Activated CD4-positive, alpha-beta T cell treated with anti-CD3 and anti-CD28 coated beads, Interleukin-2, amount 50 U/mL, for 24 hours (primary cell): ENCODE measurements at places on chromosomes 3 and 15.

DNA sequence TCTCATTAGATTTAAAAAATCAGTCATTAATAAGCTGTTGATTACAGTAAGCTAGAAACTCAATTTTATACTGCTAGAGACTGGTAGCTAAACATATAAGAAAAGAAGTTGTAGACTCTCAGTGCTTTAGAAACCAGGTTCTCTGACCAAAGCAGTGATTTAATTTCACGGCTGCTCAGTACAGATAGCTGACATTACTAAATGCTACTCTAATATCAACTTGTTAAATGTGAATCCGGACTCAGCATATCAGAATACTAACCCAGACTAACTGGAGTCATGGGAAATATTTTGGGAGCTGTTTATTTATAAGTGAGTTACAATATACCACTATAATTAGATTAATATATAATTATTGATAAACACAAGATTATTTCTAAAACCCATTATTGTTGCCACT is 80.4 kb downstream of the NEDD4 start:
- DNase-seq = no peak

DNA sequence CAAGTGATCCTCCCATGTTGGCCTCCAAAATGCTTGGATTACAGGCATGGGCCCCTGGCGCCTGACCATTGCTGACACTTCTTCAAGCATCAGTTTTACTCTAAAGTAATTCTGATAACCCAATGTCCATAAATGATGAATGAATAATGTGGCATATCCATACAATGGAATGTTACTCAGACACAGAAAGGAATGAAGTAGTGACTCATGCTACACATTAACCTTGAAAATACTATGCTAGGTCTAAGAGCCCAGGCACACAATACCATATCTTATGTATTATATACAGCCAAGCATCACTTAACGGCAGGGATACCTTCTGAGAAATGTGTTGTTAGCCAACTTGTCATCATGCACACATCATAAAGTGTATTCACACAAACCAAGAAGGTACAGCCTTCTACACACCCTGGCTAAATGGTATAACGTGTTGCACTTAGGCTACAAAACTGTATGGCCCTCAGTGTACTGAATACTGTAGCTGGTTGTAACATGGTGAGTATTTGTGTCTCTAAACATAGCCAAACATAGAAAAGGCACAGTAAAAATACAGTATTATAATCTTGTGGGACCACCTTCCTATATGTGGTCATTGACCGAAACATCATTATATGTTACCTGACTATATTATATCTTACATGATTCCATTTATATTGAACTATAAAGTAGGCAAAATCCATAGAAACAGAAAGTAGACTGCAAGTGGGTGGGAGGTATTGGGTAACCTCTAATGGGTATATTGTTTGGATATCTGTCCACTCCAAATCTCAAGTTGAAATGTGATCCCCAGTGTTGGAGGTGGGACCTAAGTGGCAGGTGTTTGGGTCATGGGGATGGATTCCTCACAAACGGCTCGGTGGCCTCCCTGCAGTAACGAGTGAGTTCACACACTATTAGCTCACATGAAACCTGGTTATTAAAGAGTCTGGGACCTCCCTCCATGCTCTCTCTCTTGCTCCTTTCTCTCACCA is 31.4 kb downstream of the MKRN2 start:
- DNase-seq = no peak

DNA sequence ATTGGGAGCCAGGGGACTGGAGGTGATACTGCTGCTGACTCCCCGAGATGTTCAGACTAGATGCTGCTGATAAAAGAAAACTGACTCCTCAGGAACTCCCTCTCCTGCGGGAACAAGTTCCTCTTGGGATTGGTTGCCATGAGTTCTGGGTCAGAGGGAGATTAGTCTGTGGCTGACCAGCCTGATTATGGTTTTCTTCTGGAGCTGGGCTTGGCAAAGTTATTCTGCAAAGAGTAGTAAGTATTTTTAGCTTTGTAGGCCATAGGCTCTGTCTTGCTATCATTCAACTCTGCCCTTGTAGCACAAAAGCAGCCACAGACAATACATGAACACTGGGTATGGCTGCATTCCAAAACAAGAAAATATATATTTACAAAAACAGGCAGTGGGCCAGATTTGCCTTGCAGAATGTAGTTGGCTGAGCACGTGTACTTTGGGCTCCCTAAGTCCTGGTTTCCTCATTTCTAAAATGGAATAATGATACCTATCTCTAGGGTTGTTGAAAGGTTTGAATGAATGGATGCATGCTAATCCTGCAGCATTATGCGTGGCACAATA is 796.8 kb downstream of the AGBL1 start:
- DNase-seq = no peak

DNA sequence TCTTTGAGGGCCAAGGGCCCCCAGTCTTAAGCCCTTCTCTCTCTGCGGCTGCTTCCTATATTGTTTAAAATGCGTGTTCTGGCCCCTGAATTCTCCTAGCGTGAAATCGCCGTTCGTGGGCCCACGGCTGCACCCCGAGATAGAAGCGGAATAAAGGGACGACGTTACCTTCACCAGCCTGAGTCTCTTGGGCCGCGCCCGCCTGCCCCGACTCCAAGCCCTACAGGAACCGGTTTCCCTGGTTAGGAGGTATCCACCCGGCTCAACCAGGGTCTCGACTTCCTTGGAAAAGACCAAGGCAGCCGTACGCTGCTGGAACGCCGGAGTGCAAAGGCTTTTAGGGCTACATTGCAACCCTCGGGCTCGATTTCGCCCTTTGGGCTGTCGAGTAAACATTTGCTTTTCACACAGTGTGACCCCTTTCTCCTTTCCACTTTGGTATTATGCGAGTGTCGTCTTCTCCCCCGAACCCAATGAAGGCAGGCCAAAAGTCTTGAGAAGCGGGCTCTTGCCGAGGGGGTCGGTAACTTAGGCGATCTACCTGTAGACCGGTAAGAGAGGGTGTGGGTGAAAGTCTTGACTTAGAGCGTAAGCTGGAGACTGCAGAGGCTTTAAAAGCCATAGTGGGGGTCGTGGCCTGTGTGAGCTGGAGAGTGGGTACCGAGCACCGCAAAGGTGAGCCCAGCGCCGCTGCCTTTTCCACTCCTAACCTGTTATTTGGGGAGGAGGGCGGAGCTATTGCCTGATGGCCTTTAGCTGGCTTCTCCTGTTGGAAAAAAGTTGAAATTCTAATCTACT is 2.0 kb downstream of the TRIM71 start:
- no peak for DNase-seq

- DNase-seq = no peak
Measured at GRCh38 chr15:36884518-36884875, 215.9 kb downstream of the MEIS2 start.

DNA sequence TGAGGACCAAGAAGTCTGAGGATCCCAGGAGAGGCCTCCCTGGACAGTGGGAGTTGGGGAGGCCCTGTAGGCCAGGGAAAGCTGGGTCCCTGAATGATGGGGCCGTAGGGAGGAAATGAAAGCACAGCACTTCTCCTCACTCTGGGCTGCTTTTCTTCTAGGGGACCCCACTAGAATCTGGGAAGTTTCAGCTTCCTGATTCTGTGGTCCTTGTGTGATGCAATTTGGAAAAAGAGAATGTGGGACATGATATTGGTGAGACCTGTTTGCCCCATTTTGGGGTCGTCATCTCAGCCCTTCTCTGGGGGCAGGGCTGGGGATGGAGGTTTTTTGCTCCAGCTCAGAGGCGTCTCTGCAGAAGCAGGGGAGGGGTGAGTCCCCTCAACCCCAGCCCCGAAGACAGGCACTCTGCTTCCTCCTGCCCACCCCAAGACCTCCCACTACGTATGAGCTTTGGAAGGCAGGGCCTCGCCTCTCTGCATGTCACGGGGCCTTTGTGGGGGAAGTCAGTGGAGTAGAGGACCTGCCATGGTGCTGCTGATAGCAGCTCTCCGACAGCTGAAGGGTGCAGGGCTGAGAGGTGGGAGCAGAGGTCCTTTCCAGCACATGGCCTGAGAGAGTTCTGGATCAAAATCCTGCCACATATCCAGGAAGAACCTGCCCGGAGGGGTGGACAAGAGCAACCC is 1.5 kb upstream of the SNX22 start:
- no peak for DNase-seq

GRCh38 chr3:51836606-51837005 is 24.8 kb upstream of the IQCF2 start:
- DNase-seq = no peak

- no peak for DNase-seq
Measured at GRCh38 chr3:129529436-129530210, 1.2 kb downstream of the RHO start.

DNA sequence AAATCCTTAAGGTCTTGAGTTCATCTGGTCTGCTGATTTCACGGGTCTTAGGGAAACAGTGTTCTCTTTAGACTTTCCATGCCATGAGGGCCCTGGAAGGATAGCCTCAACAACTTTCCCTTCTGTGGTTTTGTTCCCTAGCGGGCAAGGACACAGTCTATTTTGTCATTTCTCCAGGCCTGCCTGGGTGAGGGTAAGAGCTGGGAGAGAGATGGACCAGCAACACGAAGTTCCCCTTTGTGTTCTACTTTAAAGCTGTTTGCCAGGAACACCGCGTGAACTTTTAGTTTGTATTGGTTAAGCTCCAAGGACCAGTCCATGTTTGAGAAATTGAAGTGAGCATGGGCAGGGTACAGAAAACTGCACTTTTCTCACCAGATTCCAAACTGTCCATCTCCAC is 20.9 kb downstream of the ST3GAL6 start:
- no peak for DNase-seq

DNA sequence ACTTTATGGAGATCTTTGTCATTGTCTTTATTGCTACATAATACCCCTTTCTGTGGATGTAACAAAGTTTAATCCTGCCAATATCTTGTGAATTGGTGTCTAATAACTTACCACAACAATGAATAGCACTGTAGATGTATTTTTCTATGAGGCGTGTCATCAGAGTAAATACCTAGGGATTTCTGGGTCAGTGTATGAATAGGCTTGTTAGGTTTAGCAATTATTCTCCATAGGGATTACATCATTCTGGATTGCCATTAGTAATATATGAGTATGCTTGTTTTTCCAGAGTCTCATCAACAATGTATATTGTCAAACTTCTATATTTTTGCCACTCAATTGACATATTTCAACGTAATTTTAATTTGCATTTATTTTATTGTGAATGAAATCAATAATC is 67.9 kb downstream of the UNC13C start:
- DNase-seq = no peak
